ENCODE measurements at places on chromosomes 7 and 10.
A peak's percentile ranks its signal among the peaks of the same experiment; 100 is the strongest.

DNA sequence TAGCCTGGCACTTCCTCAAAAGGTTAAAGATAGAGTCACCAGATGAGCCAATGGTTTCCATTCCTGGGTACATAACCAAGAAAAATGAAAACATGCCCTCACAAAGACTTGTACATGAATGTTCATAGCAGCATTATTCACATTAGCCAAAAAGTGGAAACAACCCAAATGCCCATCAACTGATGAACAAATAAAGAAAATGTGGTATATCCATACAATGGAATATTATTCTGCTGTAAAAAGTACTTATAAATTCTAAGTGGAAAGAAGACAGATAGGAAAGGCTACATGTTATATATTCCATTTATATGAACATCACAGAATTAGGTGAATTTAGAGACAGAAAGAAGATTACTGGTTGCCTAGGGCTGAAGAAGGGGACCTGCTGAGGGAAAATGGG is 10.7 kb upstream of the SLC16A9 start:
- DNase-seq = no peak

DNA sequence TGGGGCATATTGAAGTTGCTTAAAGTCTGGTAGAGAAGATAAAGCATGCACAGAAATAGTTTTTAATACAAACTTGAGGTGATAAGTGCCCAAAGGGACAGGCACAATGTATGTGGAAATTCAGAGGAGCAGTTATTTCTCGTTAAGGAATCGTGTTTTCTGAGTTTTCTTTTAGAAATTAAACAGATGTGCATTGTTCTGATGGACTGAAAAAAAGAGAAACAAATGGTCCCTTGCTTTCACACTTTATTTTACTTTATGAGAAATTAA is 45.6 kb downstream of the CNNM2 start:
- DNase-seq = no peak

- no peak for DNase-seq
Measured at GRCh38 chr10:21279217-21279575, 246.3 kb downstream of the SKIDA1 start.

DNA sequence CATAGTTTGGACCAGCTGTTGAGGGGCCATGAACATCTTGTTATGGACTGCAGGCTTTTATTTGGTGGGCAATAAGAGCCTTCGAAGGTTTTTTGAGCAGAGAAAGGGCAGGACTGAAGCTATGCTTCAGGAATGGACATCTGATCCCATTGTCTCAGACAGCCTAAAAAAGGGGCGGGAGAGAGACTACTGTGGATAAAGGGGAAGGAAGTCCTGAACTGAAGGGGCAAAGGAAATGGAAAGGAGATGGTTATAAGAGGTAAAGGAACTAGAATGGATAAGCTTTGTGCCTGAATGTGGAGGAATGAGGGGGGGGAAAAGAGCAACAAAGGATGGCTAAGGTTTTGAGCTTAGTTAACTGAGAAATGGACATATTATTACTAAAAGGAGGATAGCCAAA is 172.5 kb downstream of the SKAP2 start:
- DNase-seq = no peak

DNA sequence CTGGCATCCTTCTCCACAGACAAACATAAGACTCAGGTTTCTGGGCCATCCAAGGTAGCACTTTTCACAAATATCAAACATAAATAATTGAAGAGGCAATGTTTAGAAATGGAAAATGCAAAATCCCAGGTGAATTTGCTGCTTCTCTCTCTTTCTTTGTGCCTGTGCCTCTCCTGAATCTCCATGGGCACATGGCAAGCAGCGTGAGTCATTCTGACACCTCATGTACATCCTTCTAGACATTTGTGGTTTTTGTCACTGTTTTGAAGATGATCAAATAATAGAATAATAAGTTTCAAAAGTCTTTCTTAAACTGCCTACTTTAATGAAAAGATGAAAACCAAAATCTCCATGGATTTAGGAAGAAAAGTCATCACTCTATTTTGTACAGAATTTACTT is 60.3 kb upstream of the RAB11FIP2 start:
- DNase-seq = no peak

DNA sequence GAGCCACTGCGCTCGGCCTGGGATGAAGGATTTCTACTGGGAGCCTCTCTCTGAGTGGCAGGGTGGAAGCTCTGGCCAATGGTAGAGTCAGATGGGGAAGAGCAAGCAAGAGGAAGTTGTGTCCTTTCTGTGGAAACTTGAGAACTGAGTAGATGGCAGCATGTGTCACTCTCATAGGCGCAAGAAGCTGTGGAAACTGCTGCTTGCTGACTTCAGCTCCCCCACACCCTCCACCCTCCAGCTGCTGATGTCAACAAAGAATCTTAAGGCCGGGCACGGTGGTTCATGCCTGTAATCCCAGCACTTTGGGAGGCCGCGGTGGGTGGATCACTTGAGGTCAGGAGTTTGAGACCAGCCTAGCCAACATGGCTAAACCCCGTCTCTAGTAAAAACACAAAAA is 39.8 kb upstream of the SRGN start:
- no peak for DNase-seq

GRCh38 chr10:112951359-112952281 is 1.6 kb downstream of the TCF7L2 start:
- peak; percentile 34 for DNase-seq

DNA sequence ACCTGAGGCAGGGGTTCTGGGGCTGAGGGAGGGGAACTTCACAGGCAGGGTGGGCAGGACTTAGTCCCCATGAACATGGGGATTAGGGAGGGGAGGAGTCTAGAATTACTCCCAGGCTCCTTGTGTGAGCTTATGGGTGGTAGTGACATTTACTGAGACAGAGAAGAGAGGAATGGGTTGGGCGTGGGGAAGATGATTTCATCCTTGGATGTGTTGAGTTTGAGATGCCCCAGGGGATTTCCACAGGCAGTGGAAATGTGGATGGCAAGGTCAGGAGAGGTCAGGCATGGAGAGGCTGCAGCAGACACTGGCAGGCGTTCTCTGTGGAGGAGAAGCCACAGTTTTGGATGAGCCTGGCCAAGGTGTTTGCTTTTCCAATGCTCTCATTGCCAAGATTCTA is 26.4 kb upstream of the GSDME start:
- no peak for DNase-seq

- DNase-seq = no peak
Measured at GRCh38 chr7:5635006-5635405, 146.5 kb downstream of the RNF216 start.

GRCh38 chr7:85176197-85176596 is 10.7 kb downstream of the SEMA3D start:
- no peak for DNase-seq

GRCh38 chr10:34916314-34916713 is 101.2 kb upstream of the PARD3 start:
- DNase-seq = no peak

DNA sequence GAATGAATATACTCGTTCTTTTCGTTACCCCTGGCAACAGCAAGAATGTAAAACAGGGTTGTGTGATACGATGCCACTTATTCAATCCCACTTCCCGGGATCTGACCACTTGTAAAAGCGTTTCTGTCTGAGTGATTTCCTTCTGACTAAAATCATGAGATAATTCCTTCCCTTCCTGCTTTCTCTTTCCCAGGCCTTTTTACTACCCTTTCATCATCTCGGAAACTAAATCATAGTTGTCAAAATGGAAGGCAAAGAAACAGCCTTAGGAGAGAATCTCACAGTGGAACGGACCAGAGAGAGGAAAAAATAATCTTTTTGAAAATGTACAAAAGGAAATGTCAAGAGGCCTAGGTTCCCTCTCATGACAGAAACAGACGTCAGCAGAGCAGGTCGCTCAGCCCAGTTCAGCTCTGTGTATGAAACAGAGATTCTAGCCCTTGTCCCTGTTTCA is 29.8 kb downstream of the DIP2C start:
- no peak for DNase-seq

DNA sequence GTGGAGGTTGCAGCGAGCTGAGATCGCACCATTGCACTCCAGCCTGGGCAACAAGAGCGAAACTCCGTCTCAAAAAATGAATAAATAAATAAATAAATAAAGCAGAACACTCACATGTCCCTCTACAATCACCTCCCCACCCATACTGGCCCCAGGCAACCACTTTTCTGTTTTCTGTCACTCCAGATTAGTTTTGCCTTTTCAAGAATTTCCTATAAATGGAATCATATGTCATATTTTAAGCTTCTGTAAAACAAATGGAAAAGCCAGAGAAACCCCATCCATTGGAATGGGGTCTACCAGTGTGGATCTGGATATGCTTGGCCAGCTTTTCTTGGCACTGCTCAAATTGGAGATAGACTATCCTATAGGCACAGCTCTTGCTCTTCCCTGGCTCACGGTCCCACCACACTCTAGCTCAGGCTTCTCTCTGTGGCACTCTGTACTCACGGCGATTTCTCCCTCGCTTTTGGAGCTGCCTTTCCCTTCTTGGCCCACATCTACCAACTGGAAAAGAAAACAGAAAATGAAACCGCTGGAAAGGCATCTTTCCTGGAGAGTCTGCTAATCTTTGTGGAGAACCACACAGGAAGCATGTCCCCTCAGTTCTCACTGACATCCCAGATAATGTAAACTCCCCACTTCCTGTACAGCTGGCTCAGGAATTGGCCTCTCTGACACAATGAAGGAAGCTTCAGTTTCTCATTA is 210.1 kb downstream of the JCAD start:
- no peak for DNase-seq

DNA sequence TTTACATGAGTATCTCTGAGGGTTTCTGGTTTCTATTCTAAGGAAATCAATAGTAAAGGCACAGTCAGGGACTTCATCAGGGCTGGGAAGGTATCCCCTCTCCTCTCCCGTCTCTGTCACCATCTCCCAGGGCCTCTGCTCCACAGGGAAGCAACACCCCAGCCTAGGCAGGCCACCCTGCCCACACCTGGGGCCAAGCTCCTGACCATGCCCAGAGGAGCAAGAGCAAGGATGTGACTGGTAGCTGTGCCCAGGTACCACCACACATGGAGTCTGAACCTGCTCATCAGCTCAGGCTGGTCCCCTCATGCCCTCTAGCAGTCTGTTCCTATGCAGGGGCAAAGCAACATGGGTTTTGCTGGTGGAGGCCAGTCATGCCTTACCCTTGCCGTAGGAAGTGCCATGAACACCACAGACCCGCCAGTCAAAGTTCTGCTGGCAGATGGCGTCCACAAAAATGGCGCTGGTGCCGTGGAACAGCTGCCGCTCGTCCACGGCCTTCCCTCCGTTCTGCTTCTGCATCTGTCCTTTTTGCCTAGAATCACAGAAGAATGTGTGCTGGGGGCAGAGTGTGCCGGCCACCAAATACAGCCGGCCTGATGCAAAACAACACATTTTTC is 36.8 kb downstream of the PARP12 start:
- no peak for DNase-seq

DNA sequence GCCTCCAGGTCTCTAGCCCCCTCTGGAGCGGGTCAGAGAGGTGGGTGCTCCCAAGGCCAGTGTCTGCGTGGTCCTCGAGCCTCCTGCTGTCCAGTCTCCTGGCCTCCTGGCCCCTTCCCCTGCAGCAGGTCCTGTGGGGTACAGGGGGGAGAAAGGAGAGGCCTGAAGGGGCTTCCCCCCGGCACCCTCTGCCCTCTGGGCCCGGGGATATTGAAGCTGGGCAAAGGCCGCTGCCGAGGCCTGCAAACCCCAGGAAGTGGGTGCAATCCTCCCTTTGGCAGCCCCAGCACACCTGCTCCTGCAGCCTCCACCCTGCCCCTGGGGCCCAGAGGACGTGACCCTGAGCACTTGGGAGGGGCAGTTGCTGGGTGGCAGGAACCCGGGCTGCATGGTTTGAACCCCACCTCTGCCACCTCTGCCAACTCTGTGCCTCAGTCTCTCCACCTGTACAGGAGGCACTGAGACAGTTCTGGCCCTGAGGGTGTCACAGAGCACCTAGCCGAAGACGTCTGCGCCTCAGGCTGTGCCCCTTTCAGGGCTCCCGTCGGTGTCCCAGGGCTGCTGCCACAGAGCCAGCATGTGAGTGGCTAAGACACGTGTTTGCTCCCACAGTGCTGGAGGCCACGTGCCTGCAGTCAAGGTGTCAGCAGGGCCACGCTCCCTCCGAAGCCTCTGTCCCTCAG is 59.1 kb upstream of the INPP5A start:
- DNase-seq = no peak

GRCh38 chr10:20088061-20088701 is 271.9 kb downstream of the PLXDC2 start:
- DNase-seq = no peak

DNA sequence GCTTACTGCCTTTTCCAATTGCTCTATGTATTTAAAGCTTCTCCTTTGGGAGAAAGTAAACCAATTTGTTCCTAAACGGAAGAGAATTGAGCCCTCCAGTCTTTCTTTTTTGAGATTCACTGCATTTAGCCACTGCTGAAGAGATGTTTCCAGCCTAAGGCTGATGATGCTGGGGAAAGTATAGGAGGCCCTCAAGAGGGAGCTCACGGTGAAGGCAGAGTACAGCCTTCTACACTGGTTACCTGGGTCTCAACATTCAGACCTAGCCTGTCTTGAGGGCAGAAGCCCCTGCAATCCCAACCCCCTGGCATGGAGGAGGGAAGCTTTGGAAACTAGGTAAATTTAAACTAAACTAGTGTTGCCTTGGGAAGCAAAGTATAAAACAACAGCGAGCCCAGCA is 316.7 kb upstream of the TPK1 start:
- DNase-seq = no peak

GRCh38 chr7:4067874-4068273 is 614.2 kb upstream of the FOXK1 start:
- no peak for DNase-seq

GRCh38 chr10:14416308-14416700 is 85.6 kb upstream of the FRMD4A start:
- no peak for DNase-seq

DNA sequence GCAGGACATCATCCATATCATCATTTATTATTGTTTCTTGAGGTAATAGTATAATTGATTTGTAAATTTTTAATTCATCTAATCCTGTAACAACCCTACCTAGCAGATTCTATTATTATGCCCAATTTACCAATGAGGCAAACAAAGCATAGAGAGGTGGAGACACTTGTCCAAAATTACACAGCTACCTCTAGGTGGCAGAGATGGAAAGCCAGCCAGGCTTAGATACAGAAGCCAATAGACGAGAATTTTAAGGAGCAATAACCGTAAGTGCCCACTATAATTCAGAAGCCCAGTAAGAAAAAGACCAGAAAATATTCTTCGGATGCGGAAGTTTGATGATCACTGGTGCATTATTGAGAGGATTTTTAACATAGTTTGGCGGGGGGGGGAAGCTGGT is 54.0 kb downstream of the ANK3 start:
- no peak for DNase-seq

- DNase-seq = no peak
Measured at GRCh38 chr10:129398711-129399141, 68.3 kb upstream of the MGMT start.

DNA sequence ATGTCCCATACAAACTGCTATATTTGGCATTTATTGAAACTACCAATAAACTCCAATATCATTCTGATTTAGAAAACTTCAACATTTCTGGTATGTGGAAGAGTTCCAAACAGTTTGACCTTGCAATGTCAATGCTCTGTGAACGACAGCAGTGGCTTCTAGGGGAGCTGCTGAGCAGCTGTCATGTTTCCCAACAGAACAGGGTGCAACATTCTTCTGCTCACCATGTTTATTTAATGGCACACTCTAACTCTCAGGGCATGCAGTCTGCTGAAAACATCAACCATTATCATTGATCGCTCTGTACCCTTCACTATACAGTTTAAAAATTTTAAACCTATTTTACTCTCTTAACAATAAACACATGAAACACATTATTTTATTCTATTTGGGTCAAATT is 25.9 kb downstream of the LMOD2 start:
- DNase-seq = no peak

- DNase-seq = no peak
Measured at GRCh38 chr10:128927497-128928161, 539.4 kb upstream of the MGMT start.

- DNase-seq = no peak
Measured at GRCh38 chr7:106318482-106318881, 33.7 kb upstream of the NAMPT start.

GRCh38 chr10:62037890-62038608 is 136.6 kb downstream of the ARID5B start:
- no peak for DNase-seq

All from T-helper 22 cell (primary cell).